Neural progenitor cell (in vitro differentiated cells): ENCODE measurements at places on chromosomes 4 and X. TPM values are rescaled to one million over a fixed set of nuclear protein-coding genes. Genes with fewer than 3 reads are reported as not detected.

GRCh38 chrX:34956916-34957315 lies 14.3 kb downstream of the FAM47B start:
- DNase-seq = no peak

- peak; percentile 39 for DNase-seq
Measured at GRCh38 chr4:174521800-174522182, 497 bp downstream of the HPGD start.

GRCh38 chrX:136643243-136643642 lies 4.7 kb upstream of the CD40LG start:
- no peak for DNase-seq

- no peak for DNase-seq
Measured at GRCh38 chr4:95268819-95269565, 279.8 kb downstream of the UNC5C start.

DNA sequence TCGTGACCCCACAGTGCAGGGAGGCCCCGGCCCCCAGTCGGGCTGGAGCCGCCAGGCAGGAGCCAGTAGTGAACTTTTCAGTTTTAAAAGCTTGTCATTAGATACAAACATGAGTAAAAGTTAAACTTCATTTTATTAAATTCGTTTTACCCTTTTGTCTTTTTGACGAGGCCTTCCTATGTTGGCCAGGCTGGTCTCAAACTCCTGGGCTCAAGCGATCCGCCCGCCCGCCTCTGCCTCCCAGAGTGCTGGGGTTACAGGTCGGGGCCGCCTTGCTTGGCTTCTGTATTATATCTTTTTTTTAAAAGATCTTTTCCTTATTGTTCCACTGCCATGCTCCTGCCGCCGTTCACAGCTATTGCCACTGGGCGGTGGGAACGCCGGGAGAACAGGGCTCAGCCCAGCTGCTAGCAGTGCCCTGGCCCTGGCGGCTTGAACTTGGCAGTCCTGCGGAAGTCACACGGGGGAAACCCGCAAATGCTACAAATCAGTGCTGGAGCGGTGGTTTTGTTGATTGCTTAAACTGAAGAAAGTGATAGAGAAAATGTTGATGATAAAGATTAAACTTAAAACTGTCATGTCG lies 968 bp upstream of the NELFA start:
- DNase-seq = peak; percentile 70

DNA sequence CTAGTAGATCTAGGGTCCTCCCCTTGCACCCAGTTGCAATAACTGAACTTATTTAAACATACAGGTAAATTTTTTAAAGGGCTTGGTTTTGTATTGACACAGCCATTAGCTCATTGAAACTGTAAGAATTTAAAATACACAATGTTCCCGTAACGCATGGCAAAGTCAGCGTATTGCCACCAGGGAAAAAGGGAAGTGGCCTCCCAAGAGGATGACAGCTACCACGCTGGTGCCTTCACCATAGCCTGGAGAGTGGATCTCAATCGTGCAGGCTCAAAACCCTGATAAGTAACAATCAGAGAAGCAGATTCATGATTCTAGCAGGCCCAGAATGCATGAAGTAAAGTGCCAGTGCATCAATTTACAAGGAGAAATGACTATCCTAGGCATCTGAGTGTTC lies 49.4 kb upstream of the RELL1 start:
- DNase-seq = no peak

- peak; percentile 36 for DNase-seq
Measured at GRCh38 chrX:97638621-97639020, 754.9 kb downstream of the RPA4 start.

- no peak for DNase-seq
Measured at GRCh38 chr4:121273191-121273590, 107.6 kb downstream of the QRFPR start.

DNA sequence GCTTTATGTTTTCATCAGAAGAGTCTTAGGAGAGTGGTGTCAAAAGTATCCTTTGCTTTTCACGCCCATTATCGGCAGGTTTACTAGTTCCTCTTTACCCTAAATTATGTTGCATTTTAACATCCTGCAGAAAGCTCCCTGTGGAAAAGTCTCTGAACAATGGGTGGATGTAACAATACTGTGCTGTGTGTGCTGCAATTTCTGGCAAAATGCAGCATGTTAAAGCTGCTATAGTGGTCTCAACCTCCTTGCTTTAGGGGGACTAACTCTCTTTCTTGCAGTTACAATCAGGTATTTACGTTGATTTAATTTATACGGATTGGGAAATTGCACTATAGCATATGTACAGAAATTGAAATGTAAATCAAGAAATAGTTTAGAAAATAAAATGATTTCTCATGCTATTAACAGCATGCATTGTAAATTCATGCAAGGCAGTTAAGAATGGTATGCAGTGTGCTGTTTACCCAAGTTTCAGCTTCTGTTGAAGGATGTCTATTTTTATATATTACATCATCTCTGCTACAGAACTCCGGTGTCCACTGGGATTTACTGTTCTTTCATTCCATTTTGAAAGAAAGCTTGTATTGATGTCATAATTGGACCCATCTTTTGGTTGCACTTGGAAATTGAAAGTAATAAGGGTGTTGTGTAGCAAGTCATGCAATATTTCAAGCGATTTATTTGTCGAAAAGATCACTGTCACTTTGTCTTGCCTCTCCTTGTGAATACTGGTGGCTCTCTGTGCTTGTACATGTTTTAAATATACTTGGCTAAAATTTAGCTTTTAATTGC lies 145.7 kb downstream of the RAPGEF2 start:
- DNase-seq = no peak

- peak; percentile 68 for DNase-seq
Measured at GRCh38 chr4:16916719-16917337, 18.4 kb upstream of the LDB2 start.

DNA sequence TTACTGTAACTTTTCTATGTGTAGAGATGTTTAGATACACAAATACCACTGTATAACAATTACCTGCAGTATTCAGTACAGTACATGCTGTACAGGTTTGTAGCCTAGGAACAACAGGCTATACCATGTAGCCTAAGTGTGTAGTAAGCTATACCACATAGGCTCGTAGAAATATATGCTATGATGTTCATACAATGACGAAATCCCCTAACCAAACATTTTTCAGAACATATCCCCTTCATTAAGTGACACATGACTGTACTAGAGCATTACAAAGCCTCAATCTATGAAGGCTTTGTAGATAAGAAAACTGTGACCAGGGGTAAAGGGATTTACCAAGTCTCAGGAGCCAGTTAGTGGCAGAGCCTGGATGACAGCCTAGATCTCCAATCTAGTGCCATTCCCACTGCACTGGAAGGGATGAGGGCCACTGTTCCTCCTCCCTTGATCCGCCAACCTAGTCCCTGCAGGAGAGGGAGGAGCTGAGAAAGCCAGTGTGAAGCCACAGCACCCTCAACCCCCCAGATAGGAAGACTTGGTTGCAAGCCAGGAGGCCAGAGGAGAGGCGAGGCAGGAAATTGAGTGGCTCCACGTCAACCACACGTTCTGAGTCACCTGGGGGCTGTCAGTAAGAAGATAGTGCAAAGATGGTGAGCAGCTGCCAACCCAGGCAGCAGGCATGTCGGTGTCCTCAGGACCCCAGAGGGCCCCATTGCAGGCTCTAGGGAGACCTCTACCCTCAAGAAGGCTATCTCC lies 227.7 kb downstream of the BCOR start:
- no peak for DNase-seq

- DNase-seq = no peak
Measured at GRCh38 chrX:40952855-40953254, 132.4 kb upstream of the USP9X start.

GRCh38 chr4:88981993-88982392 lies 75.0 kb downstream of the FAM13A start:
- no peak for DNase-seq

DNA sequence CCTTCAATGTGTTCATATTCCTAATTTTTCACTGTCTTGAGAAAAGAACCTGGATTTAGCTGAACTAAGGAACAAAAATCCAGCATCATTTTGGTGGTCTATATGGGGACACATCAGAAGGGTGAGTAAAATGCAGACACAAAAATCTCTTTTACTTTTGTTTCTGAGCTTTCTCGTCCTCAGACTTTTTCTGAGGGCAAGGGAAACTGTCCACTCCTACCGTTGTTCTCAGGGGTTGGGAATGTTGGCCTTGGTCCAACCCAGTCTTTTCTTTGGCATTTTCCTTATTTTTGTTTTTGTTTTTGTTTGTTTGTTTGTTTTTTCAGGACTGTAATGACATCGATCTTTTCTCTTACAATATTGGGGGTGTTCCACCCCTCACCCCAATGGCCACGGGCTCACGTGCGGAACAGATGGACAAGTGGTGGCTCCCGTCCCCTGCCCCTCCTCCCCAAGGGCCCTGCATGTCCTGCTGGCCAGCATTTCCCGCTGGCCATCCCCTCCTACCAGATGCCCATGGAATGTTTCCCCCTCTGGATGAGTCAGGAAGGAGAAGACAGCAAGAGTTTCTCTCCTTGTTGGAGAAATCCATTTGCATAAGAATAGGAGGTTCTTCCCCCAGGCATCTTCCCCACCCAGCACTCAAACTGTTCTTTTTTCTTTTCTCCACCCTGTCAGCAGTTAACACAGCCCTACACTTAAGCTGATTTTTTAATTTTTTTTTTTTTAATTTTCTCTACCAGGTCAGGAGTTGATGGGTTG lies 305.4 kb upstream of the NDST4 start:
- DNase-seq = no peak

DNA sequence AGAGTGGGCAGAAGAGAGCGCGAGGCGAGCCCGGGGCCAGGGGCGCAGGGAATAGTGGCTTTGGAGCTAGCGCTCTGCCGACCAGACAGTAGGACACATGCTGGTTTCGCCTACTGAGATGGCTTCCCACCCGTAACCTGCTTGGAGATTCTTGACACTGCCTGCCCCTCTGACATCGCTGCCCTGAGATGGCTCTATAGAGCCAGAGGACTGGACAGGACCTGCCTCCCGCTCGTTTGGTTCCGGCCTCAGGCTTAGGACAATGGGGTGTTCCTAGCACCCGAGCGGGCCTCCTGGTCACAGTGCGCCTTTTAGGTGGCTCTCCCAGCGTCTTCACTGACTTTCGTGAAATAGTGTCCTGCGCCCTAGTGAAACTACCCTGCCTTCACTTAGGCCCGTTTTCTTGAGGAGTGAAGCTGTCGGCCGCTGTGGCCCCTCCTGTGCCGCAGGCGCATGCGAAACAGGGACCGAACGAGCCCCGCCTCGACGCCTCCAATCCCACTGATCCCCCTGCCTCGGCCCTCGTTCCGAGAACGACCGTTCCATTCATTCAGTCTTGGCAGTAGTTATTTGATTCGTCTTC lies 608 bp downstream of the TAF1 start:
- peak; percentile 28 for DNase-seq

DNA sequence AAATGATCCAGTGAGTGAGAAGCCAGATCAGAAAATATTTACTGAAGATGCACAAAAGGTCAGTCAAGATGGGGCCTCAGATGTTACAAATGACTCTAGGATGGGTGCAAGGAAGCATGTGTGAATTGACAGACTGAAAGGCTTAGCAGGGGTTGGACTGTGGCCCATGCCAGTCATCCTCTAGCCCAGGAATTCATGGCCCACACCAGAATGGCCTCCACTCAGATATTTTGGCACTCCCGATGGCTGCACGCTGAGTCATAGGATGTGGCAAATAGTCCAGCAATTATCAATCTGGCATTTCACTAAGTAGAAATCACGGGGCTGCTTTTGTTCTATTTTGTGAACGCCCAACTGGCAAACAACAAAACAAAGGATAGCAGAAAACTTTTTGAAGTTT lies 406.5 kb downstream of the IQCM start:
- no peak for DNase-seq

- no peak for DNase-seq
Measured at GRCh38 chr4:53476232-53477037, 99.0 kb downstream of the FIP1L1 start.

DNA sequence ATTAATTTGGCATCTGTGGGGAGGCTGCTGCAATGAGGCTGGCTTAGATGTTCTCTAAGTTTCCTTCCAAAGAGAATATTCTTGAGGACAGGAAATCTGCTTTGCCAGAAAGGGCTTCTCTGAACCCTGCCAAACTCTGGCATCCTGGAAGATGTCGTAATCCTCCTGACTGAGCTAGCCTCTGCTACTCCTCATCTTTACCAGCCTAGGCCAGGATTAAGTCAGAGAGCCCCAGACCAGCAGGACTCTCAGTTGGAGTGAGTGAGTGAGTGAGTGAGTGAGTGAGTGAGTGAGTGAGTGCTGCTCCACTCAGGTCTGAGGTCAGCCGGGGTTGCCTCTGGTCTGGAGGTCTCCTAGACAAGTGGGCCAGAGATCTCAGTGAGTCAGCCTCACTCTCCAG lies 104.9 kb upstream of the SOD3 start:
- DNase-seq = no peak

GRCh38 chrX:154458116-154458953 lies at the start of gene PLXNA3:
Gene PLXNA3 (plus strand): TSS chrX:154458281. CDS start chrX:154460184, 1,903 bp downstream.
- peak; percentile 74 for DNase-seq

DNA sequence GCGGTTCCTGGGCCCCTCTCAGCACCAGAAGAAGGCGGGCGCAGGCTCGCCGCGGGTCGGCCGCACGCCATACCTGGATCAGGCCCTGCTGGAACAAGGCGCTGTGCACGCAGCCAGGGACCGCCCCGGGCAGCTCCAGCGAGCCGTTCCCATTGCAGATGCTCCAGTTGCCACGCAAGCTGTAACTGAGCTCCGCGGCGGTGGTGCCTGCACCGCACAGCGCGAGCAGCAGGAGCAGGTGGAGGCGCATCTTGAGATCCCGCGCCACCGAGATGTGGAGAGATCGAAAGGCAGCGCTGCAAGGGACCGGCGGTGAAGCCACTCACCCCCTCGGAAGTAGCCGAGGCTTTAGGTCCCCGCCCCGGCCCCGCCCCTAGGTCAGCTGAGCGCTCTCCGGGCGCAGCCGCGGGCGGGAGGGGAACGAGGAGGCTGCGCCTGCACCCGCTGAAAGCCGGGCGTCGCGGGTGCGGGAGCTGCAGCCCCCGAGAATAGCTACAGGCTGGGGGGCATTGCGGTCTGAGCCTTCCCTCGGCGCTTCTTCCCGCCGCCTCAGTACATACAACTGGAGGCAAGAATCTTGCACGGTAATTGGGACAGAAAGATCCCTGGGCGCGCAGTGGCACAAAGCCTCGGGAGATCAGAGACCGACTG lies at the start of gene MANBA:
MANBA (minus strand) TSS at position 324 of the 651 bp plus-strand sequence; CDS start at position 250, 74 bp downstream.
- DNase-seq = peak; percentile 96

- no peak for DNase-seq
Measured at GRCh38 chr4:161404346-161405110, 759.3 kb downstream of the FSTL5 start.

Gene CENPI
- 51.3 and 60.6 TPM in 2 replicates for total RNA-seq

Gene DOCK11
- 18.8 and 20.9 TPM in 2 replicates for total RNA-seq

Gene RNF128
- total RNA-seq = 0.06 TPM in 1 of 2 replicates, not detected in the other

Gene EDNRA
- total RNA-seq = 2.9 and 3.4 TPM in 2 replicates

Gene LIMCH1
- 5.4 and 9.8 TPM in 2 replicates for total RNA-seq

Gene EPHA5
- not detected in 2 replicates for total RNA-seq

Gene RPS6KA6
- 14.1 and 20.0 TPM in 2 replicates for total RNA-seq
